ENCODE measurements at places on chromosomes 3 and 15.

GRCh38 chr3:127589600-127590281 is 792 bp downstream of the TPRA1 start:
- no peak for DNase-seq

- DNase-seq = peak; percentile 12
Measured at GRCh38 chr15:40310001-40310959, 2.5 kb upstream of the PLCB2 start.

GRCh38 chr3:101638261-101638745 is 38.6 kb downstream of the ZBTB11 start:
- DNase-seq = no peak

DNA sequence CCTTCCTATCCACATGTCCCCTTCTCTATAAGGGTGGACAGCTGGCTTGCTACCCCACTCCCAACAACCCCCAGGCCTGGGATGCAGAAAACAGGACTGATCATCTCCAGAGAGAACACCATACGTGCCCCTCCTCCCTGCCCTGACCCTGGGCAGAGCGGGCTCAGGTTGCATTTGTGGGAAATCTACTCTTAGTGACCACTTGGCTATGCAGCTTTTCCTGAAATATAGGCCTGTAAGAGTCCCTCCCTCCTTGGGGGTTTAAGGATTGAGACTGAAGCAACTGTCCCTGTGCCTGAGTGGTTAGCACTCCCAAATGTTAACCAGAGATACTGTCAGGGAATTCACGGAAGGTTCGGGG is 11.7 kb downstream of the SH2D7 start:
- no peak for DNase-seq

GRCh38 chr3:33681667-33682066 is 36.4 kb downstream of the CLASP2 start:
- DNase-seq = no peak

DNA sequence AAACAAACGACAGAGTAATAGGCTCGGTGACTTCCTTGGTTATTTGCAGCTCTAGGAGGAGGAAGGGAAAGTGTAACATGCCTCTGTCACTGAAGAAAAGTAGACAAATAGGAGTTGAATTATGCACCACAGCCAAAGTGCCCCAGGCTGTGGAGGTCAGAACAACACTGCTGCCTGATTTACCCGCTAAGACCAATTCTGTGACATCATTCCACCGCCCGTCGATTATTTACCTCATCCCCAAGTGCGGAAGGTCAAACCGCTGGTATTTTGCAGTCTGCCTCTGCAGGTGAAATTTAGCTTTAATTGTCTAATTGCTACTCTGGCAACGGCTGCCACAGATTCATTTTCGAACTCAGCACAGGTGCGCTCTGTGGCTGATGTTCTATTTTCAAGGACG is 106.3 kb upstream of the PRICKLE2 start:
- DNase-seq = no peak

GRCh38 chr3:178137206-178137605 is 399.0 kb upstream of the KCNMB2 start:
- DNase-seq = no peak

GRCh38 chr15:69314131-69314530 is 15.4 kb downstream of the PAQR5 start:
- DNase-seq = no peak

DNA sequence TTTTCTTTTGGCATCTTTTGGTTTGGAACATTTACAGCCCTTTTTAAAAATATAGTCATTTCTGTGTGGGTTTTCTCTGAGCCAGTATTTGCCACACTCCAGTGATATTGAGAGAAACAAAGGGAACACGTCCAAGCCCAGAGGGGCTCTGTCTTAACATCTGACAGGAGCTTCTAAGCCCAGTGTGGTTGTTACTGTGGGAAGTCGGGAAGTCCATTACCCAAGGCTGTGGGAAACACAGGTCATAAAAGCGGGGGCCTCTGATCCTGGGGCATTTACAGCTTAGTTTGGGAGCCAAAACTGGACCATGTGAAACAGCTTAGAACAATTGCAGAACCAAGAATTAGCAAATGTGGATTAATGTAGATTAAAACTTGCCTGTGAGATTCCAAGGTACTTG is 123.0 kb downstream of the PTPRG start:
- DNase-seq = no peak

DNA sequence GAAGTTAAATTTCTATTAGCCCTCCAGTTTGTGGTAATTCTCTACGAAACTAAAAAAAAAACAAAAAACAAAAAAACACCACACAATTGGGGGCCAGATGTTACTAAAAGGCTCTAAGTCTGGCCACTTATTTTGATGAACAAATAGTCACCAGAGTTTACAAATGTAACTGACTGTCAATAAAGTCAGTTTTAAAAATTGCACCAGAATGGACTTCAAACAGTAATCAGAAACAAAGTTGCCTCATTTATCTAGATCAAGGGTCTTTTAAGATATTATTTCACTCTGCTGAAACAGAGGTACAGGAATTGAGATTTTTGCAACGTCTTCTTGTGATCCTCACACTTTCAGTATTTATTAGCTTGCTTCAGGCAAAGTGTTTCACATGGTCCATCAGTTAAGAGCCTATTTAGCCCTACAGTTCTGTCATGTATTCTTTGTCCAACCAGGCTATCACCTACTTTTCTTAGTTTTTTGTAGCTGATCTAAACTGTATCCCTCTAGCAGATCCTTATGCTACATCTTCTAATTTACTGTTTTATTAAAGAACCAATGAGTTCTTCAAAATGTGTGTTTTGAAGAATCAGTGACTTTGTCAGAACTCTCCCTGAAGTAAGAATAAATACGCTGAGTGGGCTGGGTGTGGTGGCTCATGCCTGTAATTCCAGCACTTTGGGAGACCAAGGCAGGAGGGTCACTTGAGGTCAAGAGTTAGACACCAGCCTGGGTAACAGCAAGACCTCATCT is 74.7 kb downstream of the ANKRD28 start:
- no peak for DNase-seq

- DNase-seq = no peak
Measured at GRCh38 chr3:163914567-163914966, 1163.7 kb downstream of the SI start.

DNA sequence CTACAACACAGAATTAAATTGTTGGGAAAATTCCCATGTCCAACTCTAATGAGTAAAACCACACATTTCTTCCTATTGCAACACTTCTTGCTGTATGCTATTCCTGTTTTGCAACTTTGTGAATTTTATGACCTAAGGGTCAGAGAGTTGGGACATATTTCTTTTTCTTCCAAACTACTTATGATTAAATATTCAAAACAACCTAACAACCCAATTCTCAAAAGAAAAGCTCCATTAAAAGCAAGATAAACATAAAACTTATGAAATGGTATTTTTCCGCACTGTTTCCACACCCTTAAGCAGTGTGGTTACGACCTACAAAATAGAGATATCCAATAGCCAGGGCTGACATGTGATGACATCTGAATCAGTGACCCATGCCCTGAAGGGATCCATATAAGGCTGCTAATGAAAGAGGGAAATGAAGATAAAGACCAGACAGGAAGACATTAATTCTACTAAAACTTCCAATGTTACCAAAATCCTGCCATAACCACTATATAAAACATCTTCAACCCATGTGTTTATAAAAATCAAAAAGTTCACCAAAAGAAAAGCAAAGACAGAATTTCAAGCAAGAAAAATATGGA is 45.6 kb downstream of the DMXL2 start:
- DNase-seq = no peak

DNA sequence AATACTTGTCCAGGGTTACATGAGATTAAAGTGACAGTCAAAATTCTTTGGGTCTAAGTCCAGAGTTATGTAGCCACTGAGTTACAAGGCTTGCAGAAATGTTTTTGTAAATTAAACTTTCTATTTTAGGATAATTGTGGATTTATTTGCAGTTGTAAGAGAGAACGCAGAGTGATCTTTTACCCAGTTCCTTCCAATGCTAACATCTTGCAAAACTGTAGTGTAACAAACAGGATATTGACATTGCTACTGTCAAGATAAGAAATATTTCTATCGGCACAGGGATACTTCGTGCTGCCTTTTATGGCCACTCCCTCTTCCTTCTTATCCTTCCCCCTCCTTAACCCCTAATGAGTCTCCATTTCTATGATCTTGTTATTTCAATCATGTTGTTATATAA is 1022.9 kb downstream of the MCTP2 start:
- DNase-seq = no peak

- DNase-seq = no peak
Measured at GRCh38 chr3:158847452-158847821, 45.6 kb downstream of the MFSD1 start.

DNA sequence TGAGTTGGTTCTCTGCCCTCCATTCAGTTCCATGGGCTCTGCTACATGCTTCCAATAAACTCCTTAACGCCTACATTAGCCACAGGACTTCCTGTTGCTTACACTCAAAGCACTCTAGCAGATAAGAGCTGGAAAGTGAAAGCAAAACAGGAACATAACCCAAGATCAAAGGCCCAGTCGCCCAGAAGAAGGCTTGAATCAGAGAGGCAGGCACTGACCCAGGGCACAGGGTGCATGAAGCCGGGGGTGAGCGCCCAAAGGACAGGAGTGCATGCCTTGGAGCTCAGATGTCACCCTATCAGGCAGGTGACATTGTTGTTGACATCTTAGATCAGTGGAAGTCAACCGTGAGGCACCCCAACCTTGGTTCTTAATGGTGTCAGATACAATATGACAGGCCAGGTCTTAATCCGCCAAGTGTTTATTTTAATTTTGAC is 235.1 kb downstream of the UACA start:
- no peak for DNase-seq

- no peak for DNase-seq
Measured at GRCh38 chr3:72316501-72317279, 531.6 kb downstream of the SHQ1 start.

DNA sequence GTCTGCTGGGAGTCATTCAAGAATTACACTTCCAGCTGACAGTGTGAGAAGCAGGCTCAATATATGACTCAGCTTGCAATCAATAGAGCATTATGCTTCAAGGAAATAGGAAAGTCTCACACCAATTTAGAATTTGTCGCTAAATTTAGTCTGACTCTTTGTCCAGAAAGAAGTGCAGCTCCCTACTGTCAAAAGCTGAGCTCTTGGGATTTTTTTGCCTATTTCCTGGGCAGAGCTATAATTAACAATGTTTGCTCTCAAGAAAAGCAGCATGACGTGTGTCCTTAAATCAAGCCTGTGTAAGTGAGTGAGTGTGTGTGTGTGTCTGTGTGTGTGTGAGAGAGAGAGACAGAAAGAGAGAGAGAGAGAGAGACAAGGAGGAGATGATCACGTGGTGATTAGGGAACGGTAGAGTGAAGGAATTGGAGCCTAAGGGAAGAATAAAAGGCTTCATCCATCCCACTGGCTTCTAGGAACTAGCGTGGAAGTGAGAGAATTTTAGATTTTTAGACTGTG is 16.4 kb upstream of the SLC35G2 start:
- DNase-seq = peak; percentile 74

DNA sequence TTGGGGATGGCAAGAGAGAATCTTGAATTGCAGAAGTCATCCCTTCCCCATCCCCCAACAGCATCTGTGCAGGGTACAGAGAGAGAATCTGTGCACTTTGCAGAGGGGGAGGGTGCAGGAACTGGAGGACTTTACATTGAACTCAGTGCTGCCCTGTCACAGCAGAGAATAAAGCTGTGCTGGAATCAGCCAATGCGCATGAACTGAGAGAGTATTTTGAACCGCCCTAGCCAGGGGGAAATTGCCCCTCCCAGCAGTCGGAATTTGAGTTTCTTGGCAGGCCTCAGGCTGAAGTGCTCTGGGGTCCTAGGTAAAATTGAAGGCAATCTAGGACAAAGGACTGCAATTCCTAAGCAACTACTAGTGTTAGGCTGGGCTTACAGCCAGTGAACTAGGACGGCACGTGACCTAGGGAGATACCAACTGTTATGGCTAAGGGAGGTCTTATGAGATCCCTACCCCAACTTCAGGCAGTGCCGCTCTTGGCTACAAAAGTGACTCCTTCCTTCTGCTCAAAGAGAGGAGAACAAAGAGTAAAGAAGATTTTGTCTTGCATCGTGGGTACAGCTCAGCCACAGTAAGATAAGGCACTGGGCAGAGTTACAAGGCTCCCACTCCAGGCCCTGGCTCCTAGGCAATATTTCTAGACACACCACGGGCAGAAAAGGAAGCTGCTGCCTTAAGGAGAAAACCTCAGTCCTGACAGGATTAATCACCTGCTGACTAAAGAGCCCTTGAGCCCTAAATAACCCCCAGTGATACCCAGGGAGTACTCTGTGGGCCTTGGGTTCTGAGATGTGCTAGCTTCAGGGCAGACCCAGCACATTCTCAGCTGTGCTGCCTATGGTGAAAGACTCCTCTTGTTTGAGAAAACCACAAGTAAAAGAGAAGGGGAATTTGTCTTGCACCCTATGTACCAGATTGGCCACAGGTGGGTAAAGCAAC is 300.5 kb upstream of the ALCAM start:
- no peak for DNase-seq

- DNase-seq = peak; percentile 53
Measured at GRCh38 chr15:51776952-51777569, 25.7 kb downstream of the TMOD2 start.

- DNase-seq = no peak
Measured at GRCh38 chr3:76308541-76308940, 523.2 kb upstream of the ZNF717 start.

DNA sequence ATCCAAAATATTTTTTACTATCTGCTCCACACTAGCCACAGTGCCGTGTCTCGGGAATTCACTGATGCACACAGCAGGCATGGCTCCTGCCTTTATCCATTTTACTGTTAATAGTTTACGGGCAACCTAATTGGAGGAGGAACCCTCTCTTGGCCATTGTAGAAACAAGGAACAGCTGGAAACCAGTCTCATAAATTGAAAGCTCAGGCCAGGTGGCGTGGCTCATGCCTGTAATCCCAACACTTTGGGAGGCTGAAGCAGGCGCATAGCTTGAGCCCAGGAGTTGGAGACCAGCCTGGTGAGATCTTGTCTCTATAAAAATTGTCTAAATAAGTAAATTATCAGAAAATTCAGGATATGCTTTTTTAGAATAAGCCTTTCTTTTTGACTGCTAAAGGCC is 39.0 kb downstream of the IL5RA start:
- peak; percentile 1 for DNase-seq

GRCh38 chr15:38021259-38021658 is 86.8 kb downstream of the TMCO5A start:
- no peak for DNase-seq

DNA sequence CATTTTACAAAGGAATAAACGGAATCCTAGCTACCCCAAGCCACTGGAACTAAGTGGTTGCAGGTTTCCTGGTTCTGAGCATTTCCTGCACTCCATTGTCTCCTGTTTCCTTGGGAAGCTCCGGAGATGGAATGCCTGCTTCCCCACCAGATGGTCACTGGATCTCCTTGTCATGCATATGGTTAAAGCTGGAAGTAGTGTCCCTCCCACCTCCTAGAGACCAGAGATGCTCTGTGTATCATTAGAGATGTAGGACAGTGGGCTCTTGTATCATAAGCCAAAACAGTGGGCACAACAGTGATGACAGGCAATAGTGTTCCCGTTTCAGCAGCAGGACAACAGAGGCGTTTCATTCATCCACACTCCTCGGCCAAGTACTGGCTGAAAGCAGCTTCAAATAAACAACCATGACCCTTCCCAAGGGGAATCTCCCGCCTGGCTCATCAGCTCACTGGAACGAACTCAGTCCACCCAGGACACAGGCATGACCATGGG is 136.2 kb upstream of the EIF1B start:
- no peak for DNase-seq

- DNase-seq = no peak
Measured at GRCh38 chr15:62391641-62392262, 226.7 kb upstream of the C2CD4B start.
